ENCODE measurements at places on chromosomes 12 and 14.

- H3K27me3 ChIP-seq, result no peaks in the 10 kb centered on the region
- no peaks in the 10 kb centered on the region for H3K36me3 ChIP-seq
- DNase-seq, result no peak
- no peak overlapping the region for H3K4me3 ChIP-seq
- peaks cover 43% of the 10 kb centered on the region for H3K4me1 ChIP-seq
These were observed 107.1 kb downstream of the DACT1 start for GRCh38 chr14:58744801-58745394.

- no peak for DNase-seq
- no peak overlapping the region for H3K4me3 ChIP-seq
- H3K27ac ChIP-seq, result no peak overlapping the region
- H3K27me3 ChIP-seq, result no peaks in the 10 kb centered on the region
- no peaks in the 10 kb centered on the region for H3K4me1 ChIP-seq
These were observed 84.0 kb downstream of the DCAF5 start for GRCh38 chr14:69068744-69069421.

DNA sequence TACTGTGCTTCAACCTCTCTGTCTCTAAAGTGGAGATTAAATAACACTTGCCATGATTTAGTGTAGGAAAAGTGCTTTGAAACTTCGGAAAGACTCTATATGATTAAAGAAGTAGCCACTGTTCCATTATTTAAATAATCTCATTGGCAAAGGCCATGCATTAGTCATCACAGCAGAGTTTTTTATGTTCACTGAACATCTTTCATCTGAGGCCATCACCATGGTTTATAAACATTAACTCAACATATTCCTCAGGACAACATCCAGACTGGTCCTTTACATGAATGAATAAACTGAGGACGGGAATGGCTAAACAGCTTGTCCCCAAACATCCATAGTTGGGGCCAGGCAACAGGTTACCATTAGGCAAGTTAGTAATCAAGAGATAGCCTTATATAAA is 124.6 kb upstream of the FRMD6 start:
- H3K4me1 ChIP-seq, result peaks cover 4% of the 10 kb centered on the region
- H3K36me3 ChIP-seq, result no peaks in the 10 kb centered on the region
- no peak overlapping the region for H3K4me3 ChIP-seq

GRCh38 chr12:39780411-39780912 is 160.9 kb upstream of the ABCD2 start:
- DNase-seq, result no peak
- no peak overlapping the region for H3K27ac ChIP-seq
- no peaks in the 10 kb centered on the region for H3K27me3 ChIP-seq
- no peaks in the 10 kb centered on the region for H3K36me3 ChIP-seq
- no peaks in the 10 kb centered on the region for H3K4me1 ChIP-seq

- no peaks in the 10 kb centered on the region for H3K27me3 ChIP-seq
- DNase-seq, result no peak
- H3K36me3 ChIP-seq, result no peaks in the 10 kb centered on the region
These were observed 28.6 kb upstream of the DNM1L start for GRCh38 chr12:32650508-32650907.

DNA sequence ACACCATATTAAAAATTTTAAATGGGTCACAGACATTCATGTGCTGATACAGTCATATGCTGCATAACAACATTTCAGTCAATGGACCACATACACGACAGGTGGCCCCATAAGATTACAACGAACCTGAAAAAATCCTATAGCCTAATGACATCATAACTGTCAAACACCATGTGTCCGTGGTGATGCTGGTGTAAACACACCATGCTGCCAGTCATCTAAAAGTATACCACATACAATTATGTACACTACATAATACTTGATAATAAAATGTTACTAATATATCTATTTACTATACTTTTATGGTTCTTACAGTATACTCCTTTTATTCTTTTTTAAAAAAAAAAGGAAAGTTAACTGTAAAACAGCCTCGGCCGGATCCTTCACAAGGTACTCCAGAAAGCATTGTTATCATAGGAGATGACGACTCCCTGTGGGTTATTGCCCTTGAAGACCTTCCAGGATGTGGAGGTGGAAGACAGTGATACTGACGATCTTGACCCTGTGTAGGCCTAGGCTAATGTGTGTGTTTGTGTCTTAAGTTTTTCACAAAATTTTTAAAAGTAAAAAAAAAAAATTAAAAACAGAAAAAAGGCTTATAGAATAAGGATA is 5.0 kb upstream of the TDG start:
- 0 out of 2 replicates have a peak, but pooled peaks cover 3% of the 10 kb centered on the region for H3K36me3 ChIP-seq
- no peak overlapping the region for H3K4me3 ChIP-seq
- H3K27me3 ChIP-seq, result no peaks in the 10 kb centered on the region
- DNase-seq, result peak; percentile 31
- peak overlapping the region; percentile 58 for H3K27ac ChIP-seq
- peaks cover 21% of the 10 kb centered on the region for H3K4me1 ChIP-seq
